ENCODE measurements at places on chromosomes 7 and 10. TPM values are rescaled to one million over a fixed set of nuclear protein-coding genes. Genes with fewer than 3 reads are reported as not detected.

The PCLO gene
- total RNA-seq, result under 0.01 TPM

The PRKG1 gene
- 19.0 TPM for total RNA-seq

The UPK3BL2 gene
- 4.7 TPM for total RNA-seq

The FAM241B gene
- total RNA-seq, result not detected

The PAPOLB gene
- not detected for total RNA-seq

Measured in fibroblast of villous mesenchyme (primary cell).